ENCODE measurements at places on chromosomes 12 and 14. TPM values are rescaled to one million over a fixed set of nuclear protein-coding genes. Genes with fewer than 3 reads are reported as not detected.

DNA sequence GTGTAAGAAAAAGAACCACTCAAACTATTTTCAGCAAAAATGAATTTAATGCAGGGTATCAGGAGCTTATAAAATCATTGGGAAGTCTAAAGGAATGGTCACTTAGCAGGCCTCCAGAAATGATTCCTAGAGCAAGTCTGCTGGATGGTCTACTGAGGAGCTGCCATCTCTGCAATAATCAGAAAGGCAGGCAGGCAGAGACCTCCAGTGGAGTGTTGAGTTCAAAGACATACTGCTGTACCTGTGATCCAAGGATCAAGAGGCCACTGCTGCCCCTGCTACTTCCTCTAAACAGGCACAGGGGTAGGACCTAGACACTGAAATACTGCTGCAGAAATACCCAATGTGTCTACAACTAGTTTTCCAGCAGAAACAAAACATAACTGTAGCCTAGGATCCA, 14.5 kb upstream of the KICS2 start:
- DNase-seq = no peak

DNA sequence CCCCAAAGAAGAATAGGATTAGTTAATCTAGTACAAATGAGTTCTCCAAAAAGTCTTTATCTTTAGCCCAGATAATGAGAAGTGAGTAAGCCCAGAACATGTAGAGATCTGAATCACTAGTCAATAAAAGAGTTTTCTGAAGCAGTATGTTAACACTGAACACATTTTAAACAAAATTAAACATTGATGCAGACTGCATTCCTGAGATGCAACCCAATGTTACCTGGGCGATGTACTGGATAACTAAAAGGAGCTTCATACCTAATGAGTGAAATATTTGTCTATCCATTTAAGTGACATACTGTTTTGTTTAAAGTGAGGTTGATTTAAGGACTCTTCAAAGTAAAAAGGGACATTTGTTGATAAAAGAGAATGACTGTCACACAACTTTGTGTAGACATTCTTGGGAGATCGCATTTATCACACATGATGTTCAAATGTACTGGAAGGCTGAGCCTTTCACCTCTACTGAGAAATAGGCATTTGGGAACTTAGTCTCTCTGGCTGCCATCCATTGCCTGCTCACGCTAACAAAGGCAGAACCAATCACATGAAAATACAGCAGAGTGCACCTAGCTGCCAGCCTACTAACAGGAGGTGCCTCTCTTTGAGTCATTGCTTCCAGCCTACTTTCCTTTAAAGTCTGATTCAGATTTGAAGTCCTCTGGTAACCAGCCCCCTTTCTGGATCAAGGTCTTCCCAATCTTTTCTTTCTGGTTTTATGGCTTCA, 287.7 kb downstream of the BTG1 start:
- DNase-seq = no peak

DNA sequence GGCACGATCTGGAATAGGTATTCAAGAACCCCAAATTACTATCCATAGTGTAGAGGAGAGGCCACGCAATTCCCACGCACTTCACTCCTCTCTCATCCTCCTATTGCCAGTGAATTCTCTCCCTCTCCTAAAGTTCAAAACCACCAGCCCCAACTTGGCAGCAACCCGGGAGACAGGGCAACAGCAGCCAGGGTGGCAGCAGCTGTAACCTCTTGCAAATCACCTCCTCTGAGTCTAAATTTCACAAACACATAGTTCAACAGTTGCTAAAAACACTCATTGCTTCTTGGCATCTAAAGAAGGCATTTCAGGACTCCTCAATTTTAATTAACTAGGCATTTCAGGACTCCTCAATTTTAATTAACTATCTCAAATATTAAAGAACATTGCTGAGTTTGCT, 37.7 kb upstream of the MANSC4 start:
- DNase-seq = no peak

GRCh38 chr12:13195785-13196129, 769 bp upstream of the EMP1 start:
- DNase-seq = no peak

GRCh38 chr14:101121508-101122139, 218.1 kb upstream of the RTL1 start:
- peak; percentile 6 for DNase-seq

GRCh38 chr14:91342206-91342760, 75.3 kb downstream of the CCDC88C start:
- DNase-seq = no peak

DNA sequence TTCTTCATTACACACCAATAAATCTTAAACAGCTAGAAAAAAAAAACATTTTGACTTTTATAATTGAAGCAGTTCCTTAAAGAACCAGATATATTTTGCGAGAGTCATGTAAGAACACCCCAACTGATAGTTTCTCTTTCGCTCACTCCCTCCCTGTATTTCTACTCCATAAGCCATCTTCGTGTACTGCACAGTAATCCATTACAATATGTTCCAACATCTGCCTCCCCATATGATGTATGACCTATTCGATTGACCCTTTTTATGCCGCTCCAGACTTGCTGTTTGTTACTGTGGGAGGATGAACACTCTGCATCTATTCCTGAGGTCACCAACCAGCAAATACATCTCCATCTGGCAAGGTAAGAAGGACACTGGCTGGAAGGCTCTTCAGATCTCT, 331.7 kb downstream of the SOX5 start:
- DNase-seq = no peak

DNA sequence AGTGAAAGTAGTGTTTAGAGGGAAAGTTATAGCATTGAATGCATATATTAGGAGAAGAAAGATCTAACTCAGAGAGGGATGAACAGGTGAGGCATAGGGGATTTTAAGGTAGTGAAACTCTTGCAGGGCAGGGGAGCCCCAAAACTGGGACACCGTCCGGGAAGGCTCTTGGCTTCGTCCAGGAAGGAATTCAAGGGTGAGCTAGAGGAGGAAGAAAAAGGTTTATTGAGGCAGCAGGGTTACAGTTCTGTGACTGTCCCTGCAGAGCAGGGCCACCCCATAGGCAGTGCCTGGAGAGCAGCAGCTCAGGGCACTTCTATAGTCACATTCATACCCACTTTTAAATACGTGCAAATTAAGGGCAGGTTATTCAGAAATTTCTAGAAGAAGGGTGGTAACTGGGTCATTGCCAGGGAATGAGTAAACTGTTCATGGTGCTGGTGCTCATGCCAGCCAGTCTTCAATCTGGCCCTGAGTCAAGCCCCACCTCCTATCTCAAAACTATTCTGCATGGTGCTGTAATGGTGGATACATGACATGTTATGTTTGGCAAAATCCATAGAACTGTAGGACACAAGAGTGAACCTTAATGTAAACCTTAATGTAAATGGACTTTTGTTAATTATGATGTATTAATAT, 1.2 kb upstream of the OAS1 start:
- DNase-seq = no peak

DNA sequence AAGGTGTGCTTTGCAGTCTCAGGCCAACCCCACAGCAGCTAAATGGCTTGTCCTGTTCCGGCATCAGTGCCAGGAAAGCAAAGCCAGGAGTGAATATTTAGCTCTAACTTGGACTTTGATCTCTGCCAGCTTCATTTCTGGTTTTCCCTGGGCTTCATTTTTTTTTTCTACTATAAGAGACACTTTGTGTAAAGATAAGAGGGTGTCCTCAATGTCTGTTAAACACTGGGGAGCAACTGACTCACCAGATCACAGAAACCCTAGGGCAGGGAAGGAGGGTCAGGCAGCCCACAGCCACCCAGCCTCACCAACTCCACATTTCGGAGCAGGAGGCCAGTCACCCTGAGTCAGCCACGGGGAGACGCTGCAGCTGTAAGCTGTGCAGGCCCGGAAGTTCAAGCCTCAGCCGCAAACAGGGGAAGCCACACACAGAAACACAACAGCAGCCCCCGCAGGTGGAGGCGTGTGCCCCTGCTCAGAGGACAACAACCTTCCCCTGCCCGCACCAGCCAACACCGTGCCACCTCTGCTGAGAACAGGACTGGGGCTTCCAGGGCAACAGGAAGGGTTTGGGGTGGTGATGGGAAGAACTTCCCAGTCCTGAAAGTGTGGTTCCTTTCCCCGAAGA, 6.3 kb downstream of the TNFRSF1A start:
- peak; percentile 86 for DNase-seq

- DNase-seq = no peak
These were observed 115.4 kb upstream of the KRAS start for GRCh38 chr12:25366122-25366521.

DNA sequence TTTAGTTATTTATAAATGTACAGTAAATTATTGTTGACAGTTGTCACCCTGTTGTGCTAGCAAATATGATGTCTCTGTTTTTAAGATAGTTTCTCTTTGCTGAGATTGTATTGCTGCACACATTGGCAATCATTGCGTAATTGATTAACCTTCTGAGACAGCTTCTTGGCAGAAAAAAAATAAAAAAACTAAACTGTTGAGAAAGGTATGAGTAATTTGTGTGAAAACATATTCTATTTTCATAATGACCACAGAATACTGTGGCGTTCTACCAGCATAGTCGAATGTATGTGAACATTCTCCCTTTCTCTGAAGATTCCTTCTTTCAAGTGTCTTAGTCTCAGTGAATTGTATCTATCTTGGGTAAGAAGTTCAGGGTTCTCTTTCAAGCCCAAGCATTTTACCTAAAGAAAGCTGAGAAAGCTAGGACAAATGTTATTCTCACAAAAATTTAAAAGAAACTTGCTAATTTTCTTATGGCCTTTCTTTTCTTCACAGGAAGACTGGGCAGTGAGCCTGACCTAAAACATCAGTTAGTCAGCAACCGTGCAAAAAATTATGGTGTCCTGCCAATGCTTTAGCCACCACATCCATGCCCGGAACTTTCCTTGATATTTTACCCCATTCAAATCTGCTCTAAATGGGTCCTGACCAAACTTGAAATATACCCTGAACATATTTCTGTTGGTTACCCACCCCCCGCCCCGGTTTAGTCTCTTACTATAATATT, 69.0 kb upstream of the REP15 start:
- no peak for DNase-seq

GRCh38 chr12:28313631-28314030, 123.4 kb downstream of the CCDC91 start:
- no peak for DNase-seq

The RNASE2 gene
- total RNA-seq = 0.78 TPM

The PLBD1 gene
- 10.6 TPM for total RNA-seq

- DNase-seq = no peak
These were observed 421.8 kb upstream of the PDE3A start for GRCh38 chr12:19946550-19946949.

GRCh38 chr14:58814466-58814865, 176.7 kb downstream of the DACT1 start:
- no peak for DNase-seq

The IL26 gene
- not detected for total RNA-seq

GRCh38 chr14:84209031-84209430, 1320.9 kb upstream of the FLRT2 start:
- DNase-seq = no peak

GRCh38 chr14:93262446-93262845, 55.4 kb downstream of the UBR7 start:
- no peak for DNase-seq

The OVCH1 gene
- total RNA-seq = 0.54 TPM

DNA sequence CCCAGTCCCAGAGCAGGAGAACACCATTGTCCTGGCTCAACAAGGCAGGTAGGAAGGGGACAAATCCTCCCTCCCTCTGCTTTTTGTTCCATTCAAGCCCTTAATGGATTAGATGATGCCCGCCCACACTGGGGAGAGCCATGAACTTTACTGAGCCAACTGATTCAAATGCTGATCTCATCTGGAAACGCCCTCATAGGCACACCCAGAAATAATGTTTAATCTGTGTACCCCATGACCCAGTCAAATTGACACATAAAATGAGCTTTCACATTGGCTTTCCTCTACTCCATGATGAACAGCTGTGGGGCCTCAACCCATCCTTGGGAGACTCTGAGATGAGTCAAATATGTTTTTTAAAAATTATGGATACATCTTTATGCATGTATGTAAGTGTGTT, 141.8 kb downstream of the GALC start:
- no peak for DNase-seq

DNA sequence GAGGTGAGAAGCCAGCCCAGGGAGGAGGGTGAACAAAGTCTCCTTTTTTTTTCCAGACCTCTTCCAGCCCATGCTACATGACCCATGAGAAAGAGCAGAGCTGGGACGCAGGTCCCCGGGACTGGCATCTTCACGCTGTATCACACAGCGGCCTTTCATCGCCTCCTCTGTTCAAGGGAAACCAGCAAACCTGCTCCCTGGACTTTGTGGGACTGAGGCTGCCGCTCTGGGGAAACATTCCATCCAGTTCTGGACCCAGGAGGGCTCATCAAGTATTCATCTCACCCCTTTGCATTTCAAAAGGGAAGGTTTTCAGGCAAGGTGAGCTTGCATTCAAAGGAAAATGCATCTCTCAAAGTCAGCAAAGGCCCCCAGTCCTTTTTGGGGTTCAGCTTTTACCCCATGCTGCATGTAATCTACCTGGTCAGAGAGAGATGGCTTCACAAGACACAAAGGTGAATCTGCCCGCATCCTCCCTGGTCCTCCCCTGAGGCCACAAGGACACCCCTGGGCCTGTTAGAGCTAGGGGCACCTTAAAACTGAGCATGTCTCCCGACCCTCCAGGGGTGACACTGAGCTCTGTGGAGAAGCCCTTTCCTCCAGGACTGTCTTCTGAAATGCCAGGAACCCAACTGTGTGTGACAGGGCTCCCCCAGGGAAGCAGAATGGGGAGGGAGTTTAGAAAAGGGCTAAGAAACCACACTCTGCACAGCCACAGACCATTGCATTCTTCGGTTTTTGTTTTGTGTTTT, 21.2 kb upstream of the MEG3 start:
- DNase-seq = no peak

DNA sequence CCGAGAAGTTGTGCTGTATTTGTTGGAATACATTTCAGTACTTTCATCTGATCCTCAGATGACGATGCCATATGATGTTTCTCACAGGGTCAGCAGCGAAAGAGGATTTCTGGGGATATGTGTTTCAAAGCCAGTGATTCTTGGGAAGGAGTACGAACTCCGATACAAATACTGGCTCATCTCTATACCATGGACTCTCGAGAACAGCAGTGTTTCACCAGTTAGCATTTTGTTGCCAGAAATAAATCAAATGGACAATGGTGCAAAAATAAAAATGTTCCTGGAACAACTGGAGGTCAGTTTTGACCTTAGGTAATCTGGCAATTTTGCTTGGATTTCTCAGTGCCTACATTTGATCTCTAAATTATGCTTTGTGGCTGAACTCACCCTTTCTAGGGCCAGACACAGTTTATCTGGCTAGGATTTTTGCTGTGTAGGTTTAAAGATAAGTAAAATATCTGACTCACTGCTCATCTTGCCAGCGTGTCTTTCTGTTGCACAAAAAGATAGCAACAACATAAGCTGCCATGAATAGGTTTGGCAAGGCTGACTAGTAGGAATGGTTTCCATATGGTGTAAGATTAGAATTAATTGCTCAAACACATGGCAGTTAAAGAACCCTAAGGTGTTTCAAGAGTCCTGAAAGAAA, 11.0 kb upstream of the MGP start:
- DNase-seq = no peak

- DNase-seq = no peak
These were observed 5.2 kb upstream of the SLC6A13 start for GRCh38 chr12:267581-268482.

DNA sequence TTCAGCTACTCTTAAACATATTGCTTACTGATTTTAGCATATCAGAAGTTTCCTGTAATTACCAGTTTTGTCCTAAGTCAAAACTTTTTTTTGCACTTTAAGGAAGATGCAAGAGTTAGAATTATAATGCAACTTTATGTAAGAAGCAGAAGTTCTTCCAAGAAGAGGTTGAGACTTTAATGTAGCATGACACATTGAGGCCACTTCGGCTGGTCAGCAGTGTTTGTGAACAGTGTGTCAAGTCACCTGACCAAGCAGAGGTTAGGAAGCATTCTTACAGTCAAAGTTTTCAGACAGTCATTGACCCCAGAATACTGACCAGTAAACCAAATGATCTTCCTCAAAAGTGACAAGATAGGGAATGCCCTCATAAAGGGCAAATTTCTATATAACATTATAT, 15.2 kb downstream of the FGFR1OP2 start:
- peak; percentile 47 for DNase-seq

The TMEM119 gene
- 0.25 TPM for total RNA-seq

Data from psoas muscle (tissue), 8 donors.